ENCODE measurements at places on chromosomes 1 and 21. TPM values are rescaled to one million over a fixed set of nuclear protein-coding genes. Genes with fewer than 3 reads are reported as not detected.

Gene SEC22B
- 9.5 TPM for total RNA-seq

Gene NKAIN1
- 1.1 TPM for total RNA-seq

Gene CCDC185
- not detected for total RNA-seq

Gene OR2G6
- total RNA-seq: not detected

Gene LCE1E
- not detected for total RNA-seq

Gene LCE6A
- total RNA-seq: not detected

Gene CELA3A
- not detected for total RNA-seq

Gene NUDT4B
- 1.2 TPM for total RNA-seq

Gene GNAT2
- total RNA-seq: 0.09 TPM

Gene CLDN14
- total RNA-seq: not detected

Gene HENMT1
- total RNA-seq: 4.4 TPM

Gene KRTAP13-2
- total RNA-seq: not detected

Gene AIRE
- not detected for total RNA-seq

Gene ZSWIM5
- 0.64 TPM for total RNA-seq

Gene ADAMTS1
- 0.08 TPM for total RNA-seq

Gene LRRC38
- total RNA-seq: not detected

Gene ALX3
- total RNA-seq: not detected

Gene ANGPTL3
- not detected for total RNA-seq

Gene TTC24
- total RNA-seq: not detected

Gene SFN
- 575 TPM for total RNA-seq

Gene PAQR6
- 3.2 TPM for total RNA-seq

Gene KRTAP11-1
- not detected for total RNA-seq

Gene C1orf87
- total RNA-seq: not detected

Gene UBR4
- total RNA-seq: 114 TPM

Gene C4BPA
- total RNA-seq: 0.99 TPM

Gene CRP
- not detected for total RNA-seq

Gene SAMSN1
- 0.16 TPM for total RNA-seq
